ENCODE measurements at places on chromosomes 6 and 20. TPM values are rescaled to one million over a fixed set of nuclear protein-coding genes. Genes with fewer than 3 reads are reported as not detected.

HRH3 gene
- total RNA-seq = not detected

ZBTB12 gene
- 11.7 TPM for total RNA-seq

GRCh38 chr20:30288346-30288745 lies 969.1 kb upstream of the DEFB115 start:
- peak; percentile 29 for DNase-seq

- no peak for DNase-seq
Measured at GRCh38 chr6:148203281-148203925, 139.2 kb upstream of the SASH1 start.

DNA sequence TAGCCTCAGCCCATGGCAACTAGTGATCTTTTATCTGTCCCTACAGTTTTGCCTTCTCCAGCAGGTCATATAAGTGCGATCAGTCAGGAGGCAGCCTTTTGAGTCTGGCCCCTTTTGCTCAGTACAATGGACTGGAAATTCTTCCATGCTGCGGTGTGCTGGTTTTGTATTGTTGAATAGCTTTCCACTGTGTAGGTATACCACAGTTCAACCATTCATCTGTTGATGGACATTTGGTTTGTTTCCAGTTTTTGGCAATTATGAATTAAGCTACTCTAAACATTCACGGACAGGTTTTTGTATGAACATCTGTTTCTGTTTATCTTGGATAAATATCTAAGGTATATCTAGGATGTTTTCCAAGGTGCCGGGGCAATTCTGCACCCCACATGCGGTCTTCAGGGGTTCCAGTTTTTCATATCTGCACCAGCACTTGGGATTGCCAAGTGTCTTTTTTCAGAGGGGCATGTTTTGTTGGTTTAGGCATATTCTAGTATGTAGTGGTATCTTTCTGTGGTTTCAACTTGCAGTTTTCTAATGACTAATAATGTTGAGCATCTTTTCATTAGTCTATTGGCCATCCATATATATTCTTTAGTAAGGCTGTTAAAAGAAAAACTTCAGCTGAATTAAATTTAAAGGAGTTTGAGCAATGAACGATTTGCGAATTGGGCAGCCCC lies 141.0 kb downstream of the TFAP2C start:
- no peak for DNase-seq

B3GALT4 gene
- total RNA-seq = 0.34 TPM

DNA sequence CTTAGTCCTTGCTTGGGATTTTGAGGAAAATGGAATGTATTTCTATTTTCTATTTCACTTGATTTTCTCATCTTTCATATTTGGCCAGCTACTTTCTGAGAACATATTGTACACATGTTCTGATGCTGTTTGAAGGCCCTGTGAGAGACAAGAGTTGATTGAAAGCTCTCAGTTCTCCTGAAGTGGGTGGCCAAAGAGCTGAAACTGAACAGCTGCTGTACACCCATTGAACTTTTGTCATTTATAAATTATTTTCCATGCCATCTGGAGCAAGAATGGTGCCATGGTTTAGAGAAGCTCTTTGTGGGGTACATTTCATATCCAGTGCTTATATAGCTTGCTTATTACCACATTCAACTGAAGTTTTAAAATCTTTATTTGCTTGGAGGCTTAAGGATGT lies 298.3 kb downstream of the PRL start:
- no peak for DNase-seq

SALL4 gene
- total RNA-seq = 75.8 TPM

GRCh38 chr20:50467718-50468356 lies 42.3 kb upstream of the PTPN1 start:
- peak; percentile 86 for DNase-seq
